ENCODE measurements at places on chromosomes 5 and 9.

DNA sequence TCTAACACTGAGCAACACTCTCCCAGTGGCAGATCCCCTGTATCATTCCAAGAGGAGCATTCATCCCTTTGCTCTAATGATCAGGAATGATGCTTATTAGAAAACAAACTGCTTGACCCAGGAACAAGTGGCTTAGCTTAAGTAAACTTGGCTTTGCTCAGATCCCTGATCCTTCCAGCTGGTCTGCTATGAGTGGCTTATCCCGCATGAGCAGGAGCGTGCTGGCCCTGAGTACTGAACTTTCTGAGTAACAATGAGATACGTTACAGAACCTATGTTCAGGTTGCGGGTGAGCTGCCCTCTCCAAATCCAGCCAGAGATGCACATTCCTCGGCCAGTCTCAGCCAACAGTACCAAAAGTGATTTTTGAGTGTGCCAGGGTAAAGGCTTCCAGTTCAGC lies 29.7 kb downstream of the GABRP start:
- no peak for DNase-seq

DNA sequence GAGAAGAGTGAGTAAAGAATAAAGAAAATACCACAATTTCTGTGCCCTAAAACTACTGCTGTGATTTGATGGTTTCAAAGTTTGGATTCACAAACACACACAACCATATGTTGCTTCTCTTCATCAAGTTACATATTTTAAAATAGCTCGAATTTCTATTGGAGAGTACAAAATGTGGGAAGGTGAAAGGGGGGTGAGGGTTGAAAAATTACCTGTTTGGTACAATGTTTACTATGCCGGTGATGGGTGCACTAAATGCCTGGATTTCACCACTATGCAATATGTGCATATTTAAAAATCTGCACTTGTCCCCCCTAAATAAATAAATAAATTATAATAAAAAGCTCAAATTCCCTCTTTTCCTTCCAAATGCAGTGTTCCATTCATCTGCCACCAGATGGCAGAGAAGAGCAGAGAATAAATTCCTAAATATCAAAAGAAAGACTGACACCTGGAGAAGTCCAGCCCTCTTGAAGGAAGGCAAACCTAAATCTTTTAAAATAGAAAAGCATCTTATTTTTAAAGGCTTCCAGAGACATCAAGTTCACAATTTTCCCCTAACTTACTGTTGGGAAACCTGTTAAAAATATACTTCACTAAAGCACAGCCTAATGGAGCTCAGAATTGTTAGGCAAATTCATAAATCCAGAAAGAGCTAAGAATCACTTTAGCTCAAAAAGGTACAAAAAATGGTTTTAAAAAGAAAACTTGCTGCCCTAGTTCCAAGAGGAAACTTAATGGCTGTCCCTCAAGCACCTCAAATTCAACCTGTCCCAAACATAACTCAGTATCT lies 24.8 kb upstream of the HNRNPA0 start:
- no peak for DNase-seq

GRCh38 chr5:180098526-180098925 lies 27.0 kb upstream of the RNF130 start:
- DNase-seq = no peak

- DNase-seq = no peak
Measured at GRCh38 chr5:73786043-73786831, 160.2 kb downstream of the ARHGEF28 start.

DNA sequence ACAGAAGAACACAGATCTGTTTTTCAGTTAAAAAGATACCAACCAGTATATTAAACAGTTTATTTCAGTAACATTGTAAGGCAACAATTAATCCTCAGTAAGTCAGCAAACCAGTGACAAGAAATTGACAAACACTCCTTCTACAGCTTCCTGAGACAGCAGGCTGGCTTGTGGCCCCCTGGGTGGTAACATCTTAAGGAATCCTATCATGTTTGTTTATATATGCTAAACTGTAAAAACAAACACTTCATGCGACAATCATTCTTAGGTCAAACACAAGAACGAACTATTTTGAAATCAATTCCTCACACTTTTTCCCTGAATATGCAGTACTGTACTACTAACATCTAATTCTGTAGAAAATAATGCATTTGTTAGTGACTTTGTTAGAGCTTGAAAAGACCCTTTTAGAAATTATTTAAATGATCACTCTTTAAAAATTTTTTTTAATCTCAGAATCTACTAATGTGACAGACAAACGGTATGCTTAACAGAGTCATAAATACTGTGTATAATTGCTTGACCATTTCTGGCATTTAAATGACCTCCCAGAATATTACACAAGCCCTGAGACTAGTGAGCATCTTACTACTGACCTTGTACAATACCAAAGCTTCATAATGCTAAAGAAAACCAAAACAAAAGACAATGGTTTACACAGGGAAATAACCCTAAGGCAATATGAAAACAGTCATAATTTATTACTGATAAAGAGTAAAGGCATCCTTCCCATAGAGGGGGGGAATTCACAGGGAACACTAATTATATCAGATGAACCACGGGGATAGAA lies 48.2 kb downstream of the ERMP1 start:
- no peak for DNase-seq

- DNase-seq = peak; percentile 36
Measured at GRCh38 chr5:59745415-59745863, 148.1 kb downstream of the PDE4D start.

DNA sequence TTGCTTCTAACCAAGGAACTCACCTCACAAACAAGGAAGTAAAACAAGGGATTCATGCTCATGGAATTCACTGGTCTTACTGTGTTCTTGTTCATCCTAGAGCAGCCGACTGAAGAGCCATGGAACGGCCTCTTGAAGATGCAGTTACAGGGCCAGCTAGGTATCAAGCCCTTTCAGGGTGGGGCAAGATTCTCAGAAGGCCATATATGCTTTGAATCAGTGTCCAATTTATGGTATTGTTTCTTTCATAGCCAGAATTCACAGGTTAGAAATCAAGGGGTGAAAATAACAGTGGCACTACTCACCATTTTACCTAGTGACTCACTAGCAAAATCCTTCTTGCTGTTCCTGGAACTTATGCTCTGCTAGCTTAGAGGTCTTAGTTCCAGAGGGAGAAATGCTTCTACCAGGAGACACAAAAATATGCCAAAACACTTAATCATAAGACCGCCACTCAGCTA lies 159.5 kb upstream of the CDH10 start:
- no peak for DNase-seq

DNA sequence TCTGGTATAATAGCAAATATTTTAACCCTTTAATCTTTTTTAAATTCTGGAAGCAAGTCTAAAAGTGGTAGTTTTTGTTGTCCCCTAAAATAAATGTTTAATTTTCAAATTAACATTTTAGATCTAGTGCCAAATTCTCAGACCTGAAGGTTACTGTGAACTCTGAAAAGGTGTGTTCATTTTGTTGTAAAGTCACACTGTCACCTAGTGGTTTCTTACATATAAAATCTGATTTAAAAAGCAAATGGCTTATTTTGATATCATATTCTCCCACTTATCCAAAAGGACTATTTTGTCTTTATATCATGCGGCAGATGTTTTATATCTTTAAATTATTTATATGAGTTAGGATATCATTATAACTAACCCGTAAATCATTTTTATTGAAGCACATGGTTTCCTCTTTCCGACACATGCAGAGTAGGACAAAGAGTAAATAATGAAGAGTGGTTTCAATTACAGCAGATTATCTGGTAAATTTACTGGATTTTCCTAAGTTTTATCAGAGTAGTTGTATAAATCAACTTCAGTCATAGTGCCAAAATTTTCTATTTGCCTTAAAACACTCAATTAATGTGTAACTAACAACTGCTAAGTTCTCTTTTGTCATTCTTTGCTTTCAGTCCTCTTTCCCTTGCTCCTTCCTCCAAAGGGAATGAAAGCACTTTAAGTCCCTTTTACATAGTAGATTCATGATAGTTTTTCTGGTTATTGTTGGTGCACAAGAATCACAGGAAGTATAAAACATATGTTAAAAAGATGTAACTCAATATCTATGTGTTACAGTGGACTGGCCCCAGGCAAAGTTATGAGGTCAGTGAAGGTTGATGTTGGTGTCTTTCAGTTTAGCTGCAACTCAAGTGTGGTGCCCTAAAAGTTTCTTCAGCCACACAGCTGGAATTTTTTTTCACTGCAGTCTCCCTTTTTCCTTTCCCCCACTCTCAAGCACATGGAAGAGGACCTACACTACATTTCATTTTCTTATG lies 189.6 kb downstream of the COX7C start:
- DNase-seq = no peak

GRCh38 chr5:12870872-12871539 lies 966.8 kb upstream of the CTNND2 start:
- no peak for DNase-seq

- DNase-seq = no peak
Measured at GRCh38 chr5:168879929-168880328, 300.8 kb upstream of the PANK3 start.

- no peak for DNase-seq
Measured at GRCh38 chr5:170701334-170701733, 82.2 kb upstream of the GABRP start.

DNA sequence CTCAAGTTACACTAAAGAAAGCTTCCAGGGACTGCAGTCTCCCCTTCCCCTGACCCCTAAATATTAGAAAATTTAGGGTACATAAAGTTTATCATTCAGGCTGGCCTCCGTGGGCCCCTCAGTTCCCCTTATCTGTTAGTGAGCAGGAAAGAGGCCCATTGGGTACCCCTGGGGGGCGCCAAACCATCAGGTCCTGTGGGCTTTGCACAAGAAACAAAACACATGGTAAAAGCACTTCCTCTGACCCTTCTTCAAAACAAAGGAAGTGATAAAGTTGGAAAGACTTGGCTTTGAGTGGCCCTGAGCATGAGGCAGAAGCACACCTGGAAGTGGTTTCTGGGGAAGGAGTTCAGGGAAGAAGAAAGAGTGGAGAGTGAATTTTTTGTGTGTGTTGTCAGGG lies 213.0 kb downstream of the SMARCA2 start:
- no peak for DNase-seq

- no peak for DNase-seq
Measured at GRCh38 chr5:34533582-34534522, 122.3 kb upstream of the RAI14 start.

GRCh38 chr9:93665637-93666438 lies 89.5 kb downstream of the PHF2 start:
- peak; percentile 29 for DNase-seq

- no peak for DNase-seq
Measured at GRCh38 chr9:99050924-99051323, 54.0 kb upstream of the TGFBR1 start.

Measured in left hindlimb (tissue), 1 donor.